ENCODE measurements at places on chromosomes 6 and 20. TPM values are rescaled to one million over a fixed set of nuclear protein-coding genes. Genes with fewer than 3 reads are reported as not detected.

The DNAH8 gene
- not detected for total RNA-seq

The LY6G6C gene
- total RNA-seq, result not detected

The FAM83C gene
- not detected for total RNA-seq

The MCHR2 gene
- not detected for total RNA-seq

The TCF15 gene
- 13.1 TPM for total RNA-seq

The C20orf204 gene
- 0.30 TPM for total RNA-seq

The ADGRB3 gene
- total RNA-seq, result 1.7 TPM

The OPRM1 gene
- total RNA-seq, result not detected

The MUC21 gene
- total RNA-seq, result not detected

The ZNF133 gene
- 7.6 TPM for total RNA-seq

The NNAT gene
- total RNA-seq, result 0.19 TPM

The HLA-DMA gene
- total RNA-seq, result 19.7 TPM

DNA sequence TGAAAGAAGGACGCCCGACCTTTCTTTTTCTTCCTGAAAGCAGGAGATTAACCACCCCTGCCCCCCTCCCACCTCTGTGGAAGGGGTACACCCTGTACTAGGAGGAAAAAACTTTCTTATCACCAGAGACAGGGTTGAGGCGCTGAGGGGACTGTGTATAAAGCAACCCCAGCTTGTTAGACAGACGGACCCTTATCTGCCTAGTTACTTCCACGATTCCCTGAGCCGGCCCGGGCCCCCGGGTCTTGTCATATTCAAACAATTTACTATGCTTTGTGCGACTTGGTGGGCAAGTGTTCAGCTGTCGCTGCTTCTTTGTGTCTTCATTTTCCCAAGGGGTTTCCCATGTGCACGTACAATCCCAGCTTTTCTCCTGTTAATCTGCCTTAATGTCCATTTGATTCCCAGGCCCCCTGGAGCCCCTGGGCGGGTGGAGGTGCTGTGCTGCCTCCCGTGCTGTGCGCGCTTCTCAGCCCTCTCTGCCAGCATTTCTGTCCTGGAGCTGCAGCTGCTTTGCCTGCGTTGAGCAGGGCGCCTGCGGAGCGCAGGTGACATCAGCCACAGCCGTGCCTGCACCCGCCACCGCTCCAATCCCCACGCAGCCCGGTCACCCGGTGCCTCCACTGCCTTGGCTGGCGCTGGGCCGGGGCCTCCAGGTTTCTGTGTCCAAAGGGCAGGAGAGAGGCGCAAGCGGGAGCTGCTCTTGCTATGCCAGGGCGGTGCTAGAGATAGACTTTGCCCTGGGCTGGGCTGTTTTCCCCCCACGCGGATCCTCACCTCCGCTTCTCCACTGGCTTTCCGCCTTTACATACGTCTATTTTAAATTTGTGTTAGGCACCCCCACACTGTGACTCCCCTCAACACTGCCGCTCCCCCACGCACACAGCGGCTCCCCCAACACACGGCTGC lies 96.2 kb downstream of the TTLL2 start:
- no peak for DNase-seq

- DNase-seq, result no peak
These were observed 519.5 kb upstream of the PTCHD4 start for GRCh38 chr6:48630511-48630910.

DNA sequence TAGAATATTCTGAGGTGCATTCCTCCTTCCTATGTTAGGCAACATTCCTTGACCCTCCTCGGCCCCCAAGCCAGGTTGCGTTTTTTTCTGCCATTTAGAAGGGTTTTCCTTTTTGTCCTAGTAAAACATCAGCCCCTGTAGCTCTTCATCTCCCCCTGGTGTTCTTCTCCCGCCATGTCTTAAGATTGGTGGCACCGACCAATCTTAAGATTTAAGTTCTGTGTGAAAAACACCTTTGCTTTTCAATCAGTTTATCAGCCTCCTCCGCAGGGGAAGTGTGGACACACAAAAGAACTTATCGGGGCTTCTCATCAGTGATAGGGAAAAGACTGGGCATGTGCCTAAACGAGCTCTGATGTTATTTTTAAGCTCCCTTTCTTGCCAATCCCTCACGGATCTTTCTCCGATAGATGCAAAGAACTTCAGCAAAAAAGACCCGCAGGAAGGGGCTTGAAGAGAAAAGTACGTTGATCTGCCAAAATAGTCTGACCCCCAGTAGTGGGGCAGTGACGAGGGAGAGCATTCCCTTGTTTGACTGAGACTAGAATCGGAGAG lies 719 bp upstream of the EDN1 start:
- DNase-seq, result no peak

GRCh38 chr20:63538204-63539091 lies 1.3 kb upstream of the PTK6 start:
- peak; percentile 56 for DNase-seq

GRCh38 chr6:82906489-82906888 lies 159.2 kb downstream of the UBE3D start:
- no peak for DNase-seq

DNA sequence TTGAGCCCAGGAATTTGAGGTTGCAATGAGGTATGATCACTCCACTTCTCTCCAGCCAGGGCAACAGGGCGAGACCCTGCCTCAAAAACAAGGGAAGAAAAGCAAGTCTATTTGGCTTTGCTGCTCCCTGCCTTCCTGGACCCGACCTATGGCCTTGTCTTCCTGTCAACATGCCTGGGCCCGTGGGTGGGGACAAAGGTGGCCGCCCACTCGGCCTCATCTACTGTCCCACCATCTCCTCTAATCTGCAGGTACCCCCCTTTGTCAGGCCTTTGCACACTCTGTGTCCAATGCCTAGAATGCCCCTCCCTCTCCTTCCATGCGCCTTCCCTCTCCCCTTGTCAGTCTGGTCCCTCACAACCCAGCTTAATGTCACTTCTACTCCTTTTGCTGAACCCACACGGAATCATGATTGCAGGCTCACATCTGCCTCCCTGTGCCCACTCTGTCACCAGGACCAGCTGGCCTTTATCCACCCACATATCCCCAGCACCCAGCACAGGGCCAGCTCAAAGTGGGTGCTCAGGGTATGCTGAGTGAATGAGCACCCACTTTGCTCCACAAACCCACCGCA lies 40.3 kb downstream of the MDFI start:
- DNase-seq, result no peak

- DNase-seq, result no peak
These were observed 36.0 kb upstream of the LRFN2 start for GRCh38 chr6:40623178-40623577.

GRCh38 chr6:142879527-142879926 lies 65.4 kb downstream of the HIVEP2 start:
- no peak for DNase-seq

- no peak for DNase-seq
These were observed 3.5 kb downstream of the FOXO3 start for GRCh38 chr6:108564178-108564577.

- no peak for DNase-seq
These were observed 59.0 kb upstream of the TULP4 start for GRCh38 chr6:158253248-158253647.

DNA sequence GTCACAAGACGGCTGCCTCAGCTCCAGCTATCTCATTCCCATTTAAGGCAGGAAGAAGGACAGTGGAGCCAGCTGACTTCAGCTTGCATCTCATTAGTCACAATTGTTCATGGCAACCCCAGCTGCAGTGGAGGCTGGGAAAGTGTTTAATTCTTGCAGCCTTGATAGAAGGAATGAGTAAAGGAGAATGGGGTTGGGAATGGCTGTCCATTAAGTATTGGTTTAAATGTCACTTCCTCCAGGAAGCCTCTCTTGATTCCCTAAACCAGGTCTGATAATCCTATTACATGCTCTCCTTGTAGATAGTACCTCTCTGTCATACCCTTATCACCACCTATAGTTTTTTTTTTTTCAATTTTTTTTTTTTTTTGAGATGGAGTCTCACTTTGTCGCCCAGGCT lies 166.4 kb downstream of the TFAP2C start:
- DNase-seq, result no peak

DNA sequence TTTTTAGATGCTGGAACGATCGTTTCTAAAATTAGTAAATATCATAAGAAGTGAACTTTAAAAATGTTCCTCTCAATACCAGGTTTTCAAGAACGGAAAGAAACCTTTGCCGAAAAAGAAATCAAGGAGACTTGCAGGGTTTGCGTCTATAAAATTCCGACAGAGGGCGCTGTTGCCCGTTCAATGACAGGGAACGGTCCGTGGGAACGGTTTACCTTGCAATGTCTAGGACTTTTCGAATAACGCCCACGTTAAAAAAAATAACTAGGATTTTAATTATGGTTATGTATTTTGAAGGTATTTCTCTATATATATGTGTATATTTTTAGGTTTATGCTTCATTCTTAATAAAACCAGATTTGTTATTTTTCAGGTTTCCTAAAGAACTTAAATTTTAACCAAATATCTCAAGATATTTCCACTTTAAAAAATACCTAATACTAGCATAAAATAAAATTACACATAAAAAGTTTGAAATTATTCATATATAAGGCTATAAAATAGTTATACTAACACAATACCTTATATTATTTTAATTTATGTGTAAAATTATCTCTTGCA lies 2.5 kb upstream of the TFAP2B start:
- DNase-seq, result peak; percentile 67

DNA sequence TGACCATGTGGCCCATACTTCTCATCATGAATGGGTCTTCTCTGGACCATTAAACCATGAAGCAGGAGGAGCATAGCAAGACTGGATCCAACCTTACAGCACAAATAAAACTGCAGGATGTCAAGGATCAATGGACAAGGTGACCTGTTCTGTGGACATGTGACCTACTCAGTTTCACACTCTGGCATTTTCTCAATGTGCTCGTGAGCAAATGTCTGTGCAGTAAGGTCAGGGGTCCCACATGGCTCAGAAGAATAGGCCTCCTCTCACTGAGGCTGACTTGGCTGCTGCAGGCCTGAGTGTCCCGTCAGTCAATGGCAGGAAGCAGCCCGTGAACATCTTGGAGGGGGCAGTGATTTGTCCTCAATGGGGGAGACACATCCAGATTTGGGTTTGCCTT lies 60.2 kb upstream of the IL20RA start:
- DNase-seq, result no peak

- DNase-seq, result no peak
These were observed 29.4 kb downstream of the RNF8 start for GRCh38 chr6:37382994-37383765.

DNA sequence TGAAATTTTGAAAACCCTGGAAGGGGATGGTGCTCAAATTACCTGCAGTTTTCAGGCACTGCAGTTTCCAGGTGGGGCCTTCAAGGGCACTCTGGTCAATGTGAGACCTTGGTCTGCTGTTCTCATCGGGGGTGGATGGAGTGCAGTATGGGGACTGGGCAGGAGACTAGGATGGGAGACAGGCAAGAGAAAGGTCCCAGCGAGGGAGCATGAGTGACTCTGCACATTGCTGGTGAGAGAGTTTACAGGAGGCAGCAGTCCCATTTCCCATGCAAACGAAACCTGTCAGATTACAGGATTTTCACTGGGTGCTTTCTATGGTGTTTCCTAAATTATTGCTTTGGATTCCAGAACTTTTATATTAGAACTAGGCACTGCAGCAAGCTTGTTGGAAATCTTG lies 73.5 kb upstream of the DTNBP1 start:
- no peak for DNase-seq

DNA sequence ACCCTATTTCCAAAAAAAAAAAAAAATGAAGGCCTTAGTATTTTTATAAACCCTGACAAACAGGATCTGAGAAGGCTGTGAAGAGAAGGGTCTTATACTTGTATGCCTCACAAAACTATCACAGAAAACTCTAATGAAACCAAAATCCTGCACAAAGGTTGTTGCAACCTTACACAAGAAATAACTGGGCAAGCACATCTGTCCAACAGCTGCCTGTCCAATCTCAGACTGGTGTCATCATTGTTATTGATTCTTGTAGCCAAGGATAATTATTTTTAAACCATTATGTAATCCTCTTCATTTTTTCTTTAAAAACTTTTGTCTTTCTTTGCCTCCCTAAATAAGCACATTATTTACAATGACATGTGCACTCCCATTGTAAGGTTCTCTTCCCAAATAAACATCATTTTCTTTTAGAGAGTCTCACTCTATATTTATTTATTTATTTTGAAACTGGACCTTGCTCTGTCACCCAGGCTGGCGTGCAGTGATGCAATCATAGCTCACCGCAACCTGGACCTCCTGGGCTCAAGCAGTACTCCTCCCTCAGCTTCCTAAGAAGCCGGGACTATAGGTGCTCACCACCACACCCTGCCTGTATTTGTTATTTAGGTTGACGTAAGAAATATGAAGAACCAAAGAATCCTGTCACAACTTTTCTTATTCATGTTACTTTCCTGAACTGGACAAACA lies 697.1 kb downstream of the DOK5 start:
- no peak for DNase-seq

DNA sequence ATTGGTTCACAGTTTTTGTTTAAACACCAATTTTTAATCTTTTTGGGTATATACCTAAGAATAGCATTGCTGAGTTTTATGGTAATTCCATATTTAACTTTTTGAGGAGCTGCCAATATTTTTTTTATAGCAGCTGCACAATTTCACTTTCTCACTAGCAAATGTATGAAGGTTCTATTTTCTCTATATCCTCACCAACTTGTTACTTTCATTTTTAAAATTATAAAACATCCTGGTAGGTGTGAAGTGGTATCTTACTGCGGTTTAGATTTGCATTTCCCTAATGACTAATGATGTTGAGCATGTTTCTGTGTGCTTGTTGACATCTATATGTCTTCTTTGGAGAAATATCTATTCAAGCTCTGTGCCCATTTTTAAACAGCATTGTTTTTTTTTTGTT lies 452.1 kb downstream of the GRIK2 start:
- DNase-seq, result no peak

DNA sequence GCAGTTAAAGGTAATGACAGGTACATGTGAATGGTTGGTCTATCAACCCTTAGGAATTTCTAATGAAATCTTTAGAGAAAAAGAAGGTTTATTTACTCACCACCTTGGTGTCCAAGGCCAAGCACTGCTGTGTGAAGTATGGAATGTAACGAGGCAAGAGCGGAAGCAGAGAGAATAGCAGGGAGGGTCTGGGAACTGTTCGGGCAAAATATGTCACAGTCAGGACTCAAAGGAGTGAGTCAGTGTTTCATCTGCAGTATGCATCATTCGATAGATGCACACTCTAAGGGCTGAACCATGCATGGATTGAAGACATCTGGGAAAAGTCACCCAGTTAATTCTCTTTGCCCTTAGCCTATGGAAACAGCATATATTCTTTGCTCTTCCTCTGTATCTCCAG lies 33.2 kb downstream of the ADGRF5 start:
- DNase-seq, result no peak

- no peak for DNase-seq
These were observed 9.9 kb downstream of the SERAC1 start for GRCh38 chr6:158158123-158158522.

DNA sequence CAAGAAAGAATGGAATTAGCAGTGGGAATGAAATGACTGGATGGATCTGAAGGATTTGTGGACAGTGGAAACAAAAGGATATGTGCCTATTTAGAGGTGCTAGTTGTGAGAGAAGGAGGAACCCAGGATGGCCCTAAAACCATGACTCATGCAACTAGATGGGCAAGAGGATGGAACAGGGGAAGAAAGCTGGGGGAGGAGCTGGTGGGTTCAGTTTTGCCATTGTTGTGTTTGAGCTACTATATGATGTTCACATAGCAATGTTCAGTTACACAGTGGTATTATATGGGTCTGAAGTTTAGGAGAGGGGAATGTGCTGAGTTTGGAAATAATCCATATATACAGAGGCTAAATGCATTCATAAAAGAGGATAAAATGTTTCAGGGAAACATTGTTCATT lies 125.7 kb upstream of the SSTR4 start:
- DNase-seq, result no peak

GRCh38 chr6:34742094-34742493 lies 15.2 kb upstream of the SNRPC start:
- DNase-seq, result no peak

GRCh38 chr20:64067005-64067632 lies 4.1 kb downstream of the TCEA2 start:
- no peak for DNase-seq

GRCh38 chr6:15948930-15949900 lies 179.7 kb upstream of the MYLIP start:
- no peak for DNase-seq
